ENCODE measurements at places on chromosomes 11 and 22.

DNA sequence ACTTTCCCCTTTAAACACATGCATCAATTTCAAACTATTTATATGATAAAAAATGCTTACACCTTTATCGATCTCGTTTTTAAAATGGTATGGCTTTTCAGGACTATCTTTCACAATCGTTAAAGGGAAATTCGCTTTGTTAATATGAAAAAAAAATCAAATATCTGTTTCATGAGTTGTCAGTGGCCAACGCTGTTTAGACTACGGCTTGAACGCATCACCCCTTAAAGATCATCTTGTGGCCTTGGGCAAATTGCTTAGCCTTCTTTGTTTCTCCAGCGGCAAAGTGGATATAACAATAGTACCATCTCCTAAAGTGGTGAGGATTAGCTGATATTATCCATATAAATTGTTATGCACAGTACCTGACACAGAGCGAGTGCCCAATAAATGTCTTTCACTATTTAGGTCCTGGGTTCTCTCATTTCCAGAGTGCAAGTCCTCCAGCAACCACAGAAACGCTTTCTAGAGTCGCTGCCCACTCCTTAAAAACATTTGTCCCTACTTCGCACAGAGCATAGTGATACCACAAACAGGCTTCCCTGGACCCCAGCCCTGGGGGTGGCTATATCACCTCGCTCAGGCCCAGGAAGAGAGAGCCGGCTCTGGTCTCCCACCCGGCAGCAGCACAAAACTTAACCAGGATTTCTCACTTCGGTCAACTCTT lies 904 bp downstream of the SLC35F2 start:
- no peak for DNase-seq

GRCh38 chr11:121300313-121300971 lies 7.9 kb downstream of the SC5D start:
- no peak for DNase-seq

DNA sequence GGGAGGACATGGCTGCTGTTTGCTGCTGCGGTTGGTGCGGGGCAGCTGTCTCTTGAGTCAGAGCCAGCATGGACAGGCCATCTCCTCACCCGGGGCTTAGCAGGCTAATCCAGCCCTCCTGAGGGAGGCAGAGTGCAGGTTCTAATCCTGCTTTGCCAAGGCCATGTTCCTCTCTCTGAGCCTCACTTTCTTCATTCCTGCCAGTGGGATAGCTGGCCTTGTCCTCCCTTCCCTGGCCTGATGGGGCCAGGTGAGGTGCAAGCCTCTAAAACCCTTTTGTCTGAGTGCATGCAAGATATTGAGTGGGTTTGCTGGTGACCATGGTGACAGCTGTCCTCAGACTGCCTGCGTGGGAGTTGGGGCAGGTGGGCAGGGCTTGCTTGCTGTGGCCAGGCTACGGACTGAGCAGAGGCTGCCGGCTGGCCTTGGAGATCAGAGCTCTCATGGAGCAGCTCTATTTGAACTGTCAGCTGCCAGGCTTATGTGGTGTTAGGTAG lies 3.6 kb downstream of the USP35 start:
- DNase-seq: no peak

GRCh38 chr11:115613986-115614632 lies 109.9 kb upstream of the CADM1 start:
- no peak for DNase-seq

GRCh38 chr11:121393855-121394254 lies 58.3 kb upstream of the SORL1 start:
- no peak for DNase-seq

DNA sequence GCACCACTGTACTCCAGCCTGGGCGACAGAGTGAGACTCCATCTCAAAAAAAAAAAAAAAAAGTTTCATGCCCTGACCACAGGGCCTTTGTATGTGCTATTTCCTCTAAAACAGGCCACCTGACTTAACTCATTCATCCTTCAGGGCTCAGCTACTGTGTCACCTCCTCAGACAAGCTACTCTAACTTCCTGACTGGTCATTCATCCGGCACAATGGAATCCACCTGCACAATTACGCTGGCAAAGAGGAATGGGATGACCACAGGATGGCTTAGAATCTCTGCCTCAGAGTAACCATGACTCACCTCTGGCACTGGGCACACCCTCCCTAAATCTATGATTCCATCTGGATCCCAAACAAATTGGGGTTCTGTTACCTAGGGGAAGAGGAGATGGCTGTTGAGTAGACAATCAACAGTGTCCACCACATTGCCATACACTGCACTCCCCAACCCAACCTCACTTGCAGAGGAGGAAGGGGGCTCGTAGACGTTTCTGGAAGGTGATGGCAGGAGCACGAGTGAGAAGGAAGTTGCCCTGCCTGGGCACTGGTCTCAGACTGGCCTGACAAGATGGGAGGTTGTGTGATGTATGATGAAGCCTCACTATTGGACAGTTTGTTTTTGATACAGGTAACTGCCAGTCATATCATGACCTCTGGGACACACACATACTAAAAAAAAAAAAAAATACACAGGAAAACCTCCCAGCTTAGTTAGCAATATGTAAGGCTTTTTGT lies 22.8 kb upstream of the HMOX1 start:
- DNase-seq: no peak

DNA sequence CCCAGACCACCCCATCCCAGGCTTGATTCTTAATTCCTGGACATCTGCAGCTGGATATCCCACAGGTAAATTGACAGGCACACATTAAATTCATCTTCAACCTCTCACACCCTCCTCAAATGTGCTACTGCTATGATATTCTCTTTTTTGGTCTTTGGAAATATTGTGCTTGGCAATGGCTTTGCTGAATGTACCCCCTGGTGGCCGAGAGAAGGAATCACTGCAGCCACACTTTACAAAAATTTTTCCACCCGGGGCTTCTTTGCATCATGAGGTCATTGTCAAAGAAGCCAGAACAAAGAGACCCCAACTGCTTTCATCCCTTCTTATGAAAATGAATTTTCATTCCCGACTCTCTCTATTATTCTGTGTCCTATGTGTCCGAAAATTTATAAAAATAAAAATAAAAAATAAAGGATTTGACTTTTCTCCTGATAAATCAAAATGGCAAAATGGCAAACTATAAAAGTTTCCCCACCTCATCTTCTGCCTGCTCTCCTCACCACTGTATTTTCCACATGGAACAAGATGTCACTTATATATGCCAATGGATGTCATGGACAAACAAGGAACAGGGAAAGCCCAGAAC lies 15.0 kb upstream of the CYB5R2 start:
- no peak for DNase-seq

- DNase-seq: peak; percentile 19
Observed at GRCh38 chr11:126317756-126318573, 14.1 kb downstream of the DCPS start.

DNA sequence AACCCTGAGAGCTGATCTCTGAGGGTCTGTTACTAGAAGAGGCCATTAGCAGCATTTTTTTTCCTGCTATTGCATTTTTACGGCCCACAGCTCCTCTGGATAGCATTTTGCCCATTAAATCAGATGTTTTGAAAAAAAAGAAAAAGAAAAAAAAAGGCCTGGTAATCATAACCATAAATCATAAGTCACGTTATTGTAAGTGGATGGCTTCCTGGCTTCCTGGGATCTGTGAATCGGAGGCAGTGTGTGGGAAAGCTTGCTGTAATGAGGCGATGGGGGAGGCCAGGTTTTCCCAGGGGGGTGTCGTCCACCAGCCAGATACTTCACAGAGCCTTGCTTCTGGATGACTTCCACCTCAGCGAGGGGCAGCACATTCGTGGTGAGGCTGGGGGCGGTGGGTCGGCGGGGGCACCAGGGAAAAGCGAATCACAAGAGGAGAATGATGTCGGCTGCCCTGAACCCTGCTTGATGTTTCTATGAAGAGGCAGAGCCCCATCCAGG lies 106.5 kb upstream of the SYT13 start:
- DNase-seq: no peak

GRCh38 chr11:1988667-1989317 lies 8.8 kb downstream of the H19 start:
- DNase-seq: no peak

DNA sequence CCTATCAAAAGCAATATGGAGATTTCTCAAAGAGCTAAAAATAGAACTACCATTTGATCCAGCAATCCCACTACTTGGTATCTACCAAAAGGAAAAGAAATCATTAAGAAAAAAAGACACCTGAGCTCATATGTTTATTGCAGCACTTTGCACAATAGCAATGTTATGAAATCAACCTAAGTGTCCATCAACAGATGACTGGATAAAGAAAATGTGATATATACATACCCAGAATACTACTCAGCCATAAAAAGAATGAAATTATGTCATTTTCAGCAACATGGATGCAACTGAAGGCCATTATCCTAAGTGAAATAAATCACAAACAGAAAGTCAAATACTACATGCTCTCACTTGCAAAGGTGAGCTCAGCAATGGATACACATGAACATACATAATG lies 1565.5 kb upstream of the RAG2 start:
- no peak for DNase-seq
